RWPE1 (cell line): ENCODE measurements at places on chromosomes 1 and 21.

DNA sequence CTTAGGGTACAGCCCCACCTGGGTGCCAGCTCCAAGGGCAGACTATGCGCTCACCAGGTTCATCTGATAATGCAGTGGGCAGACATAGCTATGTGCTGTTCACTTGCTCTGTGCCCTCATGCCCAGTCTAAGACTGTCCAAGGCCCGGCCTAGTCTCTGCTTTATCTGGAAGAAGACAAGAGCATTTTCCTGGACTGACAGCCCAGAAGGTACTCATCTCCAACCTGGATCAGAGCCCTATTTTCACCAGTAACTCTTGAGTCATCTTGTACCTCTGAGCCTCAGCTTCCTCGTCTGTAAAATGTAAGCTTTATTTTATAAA, 28.5 kb upstream of the LRRC8C start:
- DNase-seq = no peak

DNA sequence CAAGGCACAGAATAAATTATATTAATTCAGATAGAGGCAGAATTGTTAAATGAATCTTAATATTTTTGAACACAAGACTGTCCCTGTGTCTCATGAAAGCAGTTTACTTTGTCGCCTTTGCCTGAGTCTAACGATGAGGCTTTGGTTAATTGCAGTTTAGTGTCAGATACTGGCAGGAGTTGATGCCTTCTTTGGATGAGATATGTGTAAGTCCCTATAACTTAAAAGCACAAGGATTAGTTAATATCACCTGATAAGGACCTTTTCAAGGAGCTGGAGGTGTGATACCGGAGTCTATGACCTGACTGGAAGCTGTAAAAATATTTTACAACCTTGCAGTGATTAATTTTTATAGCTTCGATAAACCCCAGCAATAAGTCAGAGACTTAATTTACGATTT, 2.0 kb upstream of the SIKE1 start:
- no peak for DNase-seq

DNA sequence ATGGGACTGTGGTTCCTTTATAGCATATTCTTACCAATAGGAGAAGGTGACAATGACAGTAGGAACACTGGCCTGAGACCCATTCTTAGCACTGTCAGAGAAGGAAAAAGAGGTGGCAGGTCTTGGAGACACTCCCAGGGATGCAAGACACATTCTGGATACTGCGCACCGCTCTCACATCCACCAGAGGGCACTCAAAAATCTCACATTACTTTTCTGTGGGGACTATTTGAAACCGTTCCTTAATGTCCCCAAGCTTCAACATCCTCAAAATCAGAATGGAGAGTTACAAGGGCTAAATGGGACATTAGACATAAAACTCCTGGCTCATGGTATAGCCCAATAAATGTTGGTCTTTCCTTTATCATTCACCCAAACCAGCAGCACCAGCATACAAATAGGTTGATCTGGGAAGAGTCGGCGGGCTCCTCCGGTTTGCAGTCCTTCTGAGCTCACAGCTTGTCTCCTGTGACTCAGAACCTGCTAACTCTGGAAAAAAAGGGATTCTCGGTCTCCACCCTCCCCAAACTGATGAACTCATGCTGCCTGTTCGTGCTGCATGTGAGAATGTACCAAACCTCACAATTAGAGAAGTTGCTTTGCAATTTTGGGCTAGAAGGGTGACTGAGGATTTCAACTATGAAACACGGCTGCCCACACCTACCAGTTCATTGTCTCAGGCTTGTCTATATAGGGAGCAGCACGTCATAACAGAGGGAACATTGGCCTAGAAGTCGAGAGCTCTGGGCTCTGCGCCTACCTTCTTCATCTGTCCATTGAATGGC, 40.2 kb downstream of the IL12RB2 start:
- peak; percentile 86 for DNase-seq

GRCh38 chr1:38658883-38659282, 200.7 kb downstream of the RRAGC start:
- DNase-seq = no peak

- no peak for DNase-seq
Measured at GRCh38 chr21:14957836-14958235, 107.0 kb downstream of the NRIP1 start.

GRCh38 chr1:173122958-173123852, 72.5 kb upstream of the TNFSF18 start:
- peak; percentile 83 for DNase-seq

DNA sequence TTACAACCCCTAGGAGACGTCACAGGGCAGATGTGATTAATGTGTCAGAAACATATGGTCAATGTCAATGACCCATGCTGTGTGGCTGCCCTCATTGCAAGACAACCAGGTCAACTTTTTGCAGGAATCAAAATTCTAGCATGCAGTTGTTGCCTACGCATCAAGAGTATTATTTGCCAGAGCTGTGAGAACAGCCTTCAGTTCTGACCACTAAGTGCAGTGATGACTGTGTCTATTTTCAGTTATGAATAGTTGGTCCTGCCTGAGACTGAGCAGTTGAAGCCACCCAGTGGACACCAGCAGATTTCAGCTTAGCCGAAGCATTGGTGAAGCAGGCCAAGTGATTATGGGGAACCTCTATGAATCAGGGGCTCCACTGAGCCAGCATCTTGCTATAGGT, 47.3 kb downstream of the LYPLAL1 start:
- DNase-seq = no peak

GRCh38 chr21:43760391-43760958, 15.6 kb downstream of the CSTB start:
- DNase-seq = no peak

DNA sequence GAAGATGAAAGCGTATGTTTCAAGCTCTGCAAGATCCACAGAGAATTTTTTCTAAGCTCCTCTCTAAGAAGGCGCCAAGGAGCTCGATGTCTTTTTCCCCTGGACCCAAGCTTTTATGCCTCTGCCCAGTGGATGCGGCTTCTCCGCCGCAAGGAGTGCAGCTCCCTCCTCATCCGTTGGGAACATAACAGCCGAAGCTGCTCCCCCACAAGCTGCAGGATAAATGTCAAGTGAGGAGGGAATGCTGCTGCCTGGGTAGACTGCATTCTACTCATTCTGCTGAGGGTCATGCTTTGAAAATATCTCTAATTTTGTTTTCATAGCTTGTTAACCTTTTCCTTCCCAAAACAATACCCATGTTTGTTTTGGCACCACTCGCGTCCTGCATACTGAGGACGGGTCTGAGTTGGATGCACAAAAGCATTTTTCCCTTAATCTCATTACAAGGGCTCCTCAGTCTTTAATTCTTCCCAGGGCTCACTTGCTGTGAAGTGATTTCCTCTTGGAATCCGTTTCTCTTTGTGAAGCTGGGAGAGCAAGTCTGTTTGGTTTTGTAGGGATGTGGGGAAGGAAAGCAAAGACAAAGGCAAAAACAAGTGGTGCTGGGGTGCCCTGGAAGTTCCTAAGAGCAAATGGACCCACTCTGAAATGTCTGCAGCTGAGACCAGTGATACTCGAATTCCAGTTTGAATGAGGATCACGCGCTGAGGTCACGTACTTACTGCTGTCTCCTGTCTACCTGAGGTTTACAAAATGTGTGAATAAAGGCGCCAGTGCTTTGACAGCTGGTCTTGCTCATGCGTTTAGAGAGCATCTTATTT, 134.0 kb upstream of the IRF2BP2 start:
- no peak for DNase-seq

DNA sequence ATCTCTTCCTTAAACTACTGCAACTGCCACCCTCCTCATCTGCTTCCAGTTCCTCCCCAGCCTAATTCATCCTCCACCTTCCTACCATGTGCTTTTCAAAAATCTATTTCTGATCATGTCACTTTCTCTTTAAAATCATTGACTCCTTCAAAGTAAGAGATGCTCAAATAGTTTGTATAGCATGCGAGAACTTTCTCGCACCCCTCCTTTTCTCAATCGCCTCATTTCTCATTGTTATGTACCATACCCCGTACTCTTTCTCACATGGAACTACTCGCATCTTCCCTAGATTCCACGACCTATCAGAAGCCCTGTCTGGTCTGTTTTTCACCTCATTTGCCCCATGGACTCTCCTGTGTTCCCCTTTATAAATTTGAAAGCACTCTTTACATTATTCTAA, 238.2 kb downstream of the NRIP1 start:
- DNase-seq = no peak

- DNase-seq = peak; percentile 32
Measured at GRCh38 chr1:193058529-193059281, 455 bp downstream of the UCHL5 start.

- DNase-seq = no peak
Measured at GRCh38 chr1:150793221-150793620, 14.8 kb downstream of the CTSK start.

- no peak for DNase-seq
Measured at GRCh38 chr1:37549341-37549740, 4.8 kb downstream of the SNIP1 start.

GRCh38 chr1:27655151-27655937, 16.6 kb downstream of the IFI6 start:
- no peak for DNase-seq

DNA sequence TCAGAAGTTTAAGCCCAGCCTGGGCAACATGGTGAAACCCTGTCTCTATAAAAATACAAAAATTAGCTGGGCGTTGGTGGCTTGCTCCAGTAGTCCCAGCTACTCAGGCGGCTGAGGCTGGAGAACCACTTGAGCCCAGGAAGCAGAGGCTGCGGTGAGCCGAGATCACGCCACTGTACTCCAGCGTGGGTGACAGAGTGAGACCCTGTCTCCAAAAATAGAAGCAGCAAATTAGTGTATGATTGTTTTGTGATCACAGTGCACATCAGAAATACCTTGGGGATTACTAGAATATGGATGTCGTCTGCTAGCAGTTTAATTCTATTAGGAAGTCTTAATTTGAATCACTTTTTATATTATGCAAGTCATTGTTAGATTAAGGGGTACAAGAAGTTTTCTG, 59.0 kb downstream of the ZBTB17 start:
- DNase-seq = no peak

DNA sequence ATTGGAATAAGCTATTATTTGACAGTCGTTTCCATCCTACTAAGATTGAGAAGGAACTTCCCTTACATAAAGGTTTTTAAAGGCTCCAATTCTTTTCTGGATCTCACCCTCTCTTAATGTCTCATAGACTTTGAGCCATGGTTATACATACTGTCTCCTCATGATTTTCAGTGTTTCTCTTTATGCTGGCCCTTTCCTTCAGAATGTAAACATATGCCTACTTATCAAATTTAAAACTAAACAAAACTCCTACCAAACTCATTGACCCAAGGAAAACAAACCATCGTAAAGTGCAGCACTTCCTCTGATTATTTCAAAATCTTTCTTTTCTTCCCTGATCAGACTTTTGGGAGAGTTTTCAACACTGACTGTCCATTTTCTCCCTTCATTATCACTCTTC, 163.4 kb upstream of the DPYD start:
- DNase-seq = no peak

DNA sequence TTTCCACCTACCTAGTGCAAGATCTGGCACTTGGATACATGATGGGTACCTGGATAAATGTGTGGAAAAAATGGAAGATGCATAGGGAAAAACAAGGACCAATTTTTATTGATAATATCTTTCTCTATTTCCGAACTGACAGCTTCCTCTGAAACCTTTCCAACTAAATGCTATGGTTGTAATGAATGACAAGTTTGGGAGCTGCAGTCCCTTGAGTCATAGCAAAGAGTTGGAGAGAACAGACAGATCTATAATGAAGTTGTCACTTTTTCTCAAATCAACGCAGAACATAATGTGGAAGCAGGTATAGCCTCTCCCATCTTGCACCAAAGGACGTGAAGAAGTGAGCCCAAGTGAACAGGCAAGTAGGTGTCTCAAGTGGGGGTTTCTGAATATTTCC, 296.5 kb upstream of the KAZN start:
- no peak for DNase-seq

GRCh38 chr1:109620401-109620791, 759 bp downstream of the AMPD2 start:
- DNase-seq = peak; percentile 81

GRCh38 chr1:172903581-172904220, 147.0 kb downstream of the TNFSF18 start:
- peak; percentile 42 for DNase-seq

DNA sequence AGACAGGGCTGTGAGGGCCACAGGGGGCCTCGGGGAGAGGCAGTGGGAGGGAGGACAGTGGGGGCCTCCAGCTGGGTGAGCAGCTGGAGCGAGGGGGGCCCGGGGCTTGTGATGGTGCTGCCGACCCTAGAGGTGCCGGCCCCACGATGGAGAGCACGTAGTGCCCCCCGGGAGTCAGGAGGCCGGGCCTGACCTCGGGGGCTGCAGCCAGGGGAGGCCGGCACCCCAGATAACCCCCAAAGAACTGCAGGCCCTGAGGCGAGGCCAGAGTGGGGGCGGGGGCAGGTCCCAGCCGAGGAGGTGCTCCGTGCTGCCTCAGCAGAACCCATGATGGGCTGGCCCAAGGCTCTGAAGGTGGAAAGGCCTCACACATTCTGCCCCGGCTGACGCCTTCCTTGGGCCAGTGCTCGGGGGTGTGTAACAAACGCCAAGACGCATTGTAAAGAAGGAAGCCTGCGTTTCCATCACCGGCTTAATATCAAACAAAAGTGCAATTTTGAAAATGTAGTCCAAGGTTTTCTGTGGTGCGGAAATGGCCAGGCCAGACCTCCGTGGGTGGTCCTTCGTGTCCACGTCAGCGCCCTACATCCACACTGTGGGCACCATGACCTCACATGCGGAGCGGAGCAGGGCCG, 55.2 kb downstream of the COL6A1 start:
- DNase-seq = no peak

GRCh38 chr1:204194080-204194479, 2.2 kb downstream of the KISS1 start:
- DNase-seq = no peak

DNA sequence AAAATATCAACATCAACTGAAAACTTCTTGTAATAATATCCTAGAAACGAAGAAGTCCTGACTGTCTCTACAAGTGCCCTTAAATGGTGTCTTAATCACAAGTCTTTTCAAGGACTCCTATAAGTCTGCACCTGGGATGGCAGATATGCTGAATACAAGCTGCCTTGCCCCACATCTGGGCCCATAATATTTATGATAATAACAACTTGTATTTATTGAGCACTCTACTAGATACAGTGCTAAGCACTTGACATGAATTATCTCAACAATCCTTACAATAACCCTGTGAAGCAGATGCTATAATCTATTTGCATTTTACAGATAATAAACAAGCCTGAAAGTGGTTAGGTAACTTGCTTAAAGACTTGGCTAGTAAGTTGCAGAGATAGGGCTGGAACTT, 78.0 kb upstream of the ZNF648 start:
- DNase-seq = no peak

DNA sequence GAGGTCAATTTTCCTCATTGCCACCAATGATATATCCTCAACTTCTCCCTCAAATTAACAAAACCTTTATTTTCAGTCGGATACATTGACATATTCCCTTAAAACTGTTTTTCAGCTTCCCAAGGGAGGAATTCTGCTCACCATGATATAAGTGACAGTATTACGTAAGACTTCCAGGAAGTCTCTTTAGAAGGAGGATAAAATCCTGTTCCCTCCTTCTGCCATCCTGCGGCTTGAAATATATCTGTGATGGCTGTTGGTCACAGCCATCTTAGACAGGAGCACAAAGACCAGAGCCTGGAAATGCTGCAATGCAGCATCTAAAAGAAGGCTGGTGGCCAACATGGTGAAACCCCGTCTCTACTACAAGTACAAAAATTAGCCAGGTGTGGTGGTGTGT, 270.4 kb downstream of the GPATCH2 start:
- DNase-seq = no peak
